ENCODE measurements at places on chromosomes 16 and 17.

DNA sequence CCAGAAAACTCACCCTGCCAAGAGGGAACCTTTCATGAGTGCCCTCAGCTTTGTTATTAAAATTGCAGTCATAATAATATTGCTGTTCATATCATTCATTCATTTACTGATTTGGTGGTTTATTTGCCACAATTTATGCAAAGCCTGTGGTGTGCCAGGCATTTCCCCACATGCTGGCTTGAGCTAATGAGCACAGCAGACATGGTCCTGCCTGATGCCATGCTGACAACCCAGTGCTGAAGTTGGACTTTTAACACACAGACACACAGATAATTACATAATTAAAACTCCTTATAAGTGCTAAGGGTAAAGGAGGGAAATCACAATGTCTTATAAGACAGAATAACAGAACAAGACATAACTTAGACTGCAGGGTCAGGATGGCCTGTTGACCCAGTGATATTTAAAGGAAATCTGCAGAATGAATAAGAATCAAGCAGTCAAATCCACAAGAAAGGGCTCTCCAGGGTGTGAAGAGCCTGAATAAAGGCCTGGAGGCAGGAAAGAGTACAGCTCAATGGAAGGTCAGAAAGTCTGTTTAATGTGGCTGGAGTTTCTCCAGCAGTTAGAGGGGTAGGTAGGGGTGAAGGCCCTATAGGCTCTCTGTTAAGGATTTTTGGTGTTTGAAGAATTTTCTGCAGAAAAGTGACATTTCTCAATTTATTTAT is 196.9 kb upstream of the CDH11 start:
- DNase-seq, result no peak

DNA sequence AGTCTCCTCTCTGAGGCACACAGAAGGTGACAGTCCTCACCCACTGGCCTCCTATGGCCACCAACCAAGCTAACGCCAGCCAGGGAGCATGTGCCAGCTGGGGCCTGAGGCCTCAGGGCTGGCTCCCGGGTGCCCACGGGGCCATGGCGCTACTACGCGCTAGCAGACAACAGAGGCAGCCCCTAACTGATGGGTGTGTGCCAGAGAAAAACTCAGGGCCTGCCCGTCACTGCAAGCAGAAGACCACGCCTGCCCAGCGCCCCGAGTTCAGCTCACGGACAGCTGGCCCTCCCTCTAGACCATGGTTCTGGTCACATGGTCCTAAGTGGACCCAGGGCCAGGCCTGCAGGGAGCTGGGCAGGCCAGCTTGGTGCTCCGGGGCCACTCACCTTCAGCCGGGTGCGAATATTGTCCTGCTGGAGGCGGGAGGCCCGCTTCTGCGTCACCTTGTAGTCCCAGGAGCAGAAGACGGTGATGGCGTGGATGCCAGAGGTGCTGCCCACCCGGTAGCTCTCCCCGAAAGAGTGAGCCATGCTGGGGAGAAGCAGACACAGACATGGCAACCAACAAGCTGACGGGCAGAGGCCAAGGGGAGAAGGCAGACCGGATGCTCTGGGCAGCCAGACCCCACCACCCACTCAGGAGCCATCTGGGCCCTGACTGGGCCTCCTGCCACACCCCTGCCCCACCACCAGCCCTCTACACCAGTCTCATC is 6.2 kb downstream of the TMC6 start:
- no peak for DNase-seq

DNA sequence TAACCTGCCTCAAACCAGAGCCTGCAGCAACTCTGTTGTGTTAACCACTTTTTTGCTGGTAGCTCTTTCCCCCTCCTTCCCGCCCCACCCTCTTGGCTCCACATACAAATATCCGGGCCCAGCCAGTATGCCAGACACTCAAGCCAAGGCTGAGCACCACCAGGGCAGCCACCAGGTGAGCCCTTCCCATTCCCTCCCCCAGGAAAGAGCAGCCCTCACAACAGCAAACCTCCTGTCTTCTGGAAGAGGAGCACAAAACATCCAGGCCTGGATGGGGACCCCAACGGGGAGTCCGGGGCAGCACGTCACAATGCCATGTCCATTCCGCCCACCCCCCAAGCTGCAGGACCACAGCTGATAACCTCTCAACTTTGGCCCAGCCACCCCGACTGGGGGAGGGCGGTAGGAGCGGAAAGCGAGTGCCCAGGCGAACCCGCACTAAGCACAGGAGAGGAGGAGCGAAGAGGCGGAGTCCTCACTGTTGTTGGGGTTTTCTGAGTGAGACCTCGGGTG is 757 bp downstream of the ORMDL3 start:
- DNase-seq, result peak; percentile 53

DNA sequence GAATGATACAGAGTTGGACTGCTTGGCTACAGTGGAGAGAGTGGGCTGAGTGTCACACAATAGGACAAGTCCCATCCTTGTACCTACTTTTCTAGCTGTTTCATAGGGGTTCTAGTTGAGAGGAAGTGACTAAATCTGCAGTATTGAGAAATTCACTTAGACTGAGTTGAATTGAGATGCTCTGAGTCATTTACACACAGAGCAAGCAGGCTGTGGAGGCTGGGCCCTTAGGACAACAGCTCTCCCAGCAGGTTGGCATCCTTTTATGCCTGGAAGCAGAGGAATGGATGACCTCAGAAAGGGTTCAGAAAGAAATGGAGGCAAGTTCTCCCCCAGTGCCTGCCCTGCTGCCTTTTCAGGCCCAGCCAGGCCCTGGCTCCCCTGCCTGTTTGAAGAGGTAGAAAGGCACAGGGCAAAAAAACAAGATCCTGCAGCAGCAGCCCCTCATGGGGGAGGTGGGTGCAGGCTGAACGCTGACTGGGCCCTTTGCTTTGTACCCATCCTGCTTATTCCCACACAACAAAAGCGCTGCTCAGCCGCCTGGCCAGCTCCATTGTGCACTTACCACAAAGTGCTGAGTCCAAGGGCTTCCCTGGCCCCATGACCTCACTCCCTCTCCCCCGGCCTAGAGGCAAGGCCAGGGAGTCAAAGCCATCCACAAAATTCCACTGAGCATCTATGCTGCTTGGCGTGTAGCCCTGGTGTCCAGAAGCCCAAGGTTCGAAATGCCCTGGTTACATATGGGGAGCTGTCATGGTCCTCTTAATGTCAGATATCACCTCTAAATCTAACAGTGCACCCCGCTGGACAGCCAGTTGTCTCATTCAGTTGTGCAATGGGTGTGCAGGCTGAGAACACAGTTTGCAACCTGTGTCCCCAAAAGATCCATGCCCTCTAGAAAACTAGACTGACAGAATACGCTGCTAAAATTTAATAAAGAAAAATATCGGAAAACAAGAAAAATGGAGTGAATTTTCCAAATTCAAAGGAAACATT is 5.4 kb upstream of the CRYBA1 start:
- no peak for DNase-seq

GRCh38 chr16:83113317-83113716 is 486.5 kb downstream of the CDH13 start:
- DNase-seq, result no peak

GRCh38 chr17:38550661-38551060 is 55.1 kb downstream of the SRCIN1 start:
- DNase-seq, result no peak

GRCh38 chr16:49664221-49665215 is 191.4 kb downstream of the ZNF423 start:
- no peak for DNase-seq

GRCh38 chr17:49951362-49952082 is 17.5 kb upstream of the DLX4 start:
- no peak for DNase-seq

GRCh38 chr17:75864448-75864871 is 9.3 kb upstream of the WBP2 start:
- DNase-seq, result peak; percentile 83
